RPMI8226 (cell line): ENCODE measurements at places on chromosomes 2 and 18.

DNA sequence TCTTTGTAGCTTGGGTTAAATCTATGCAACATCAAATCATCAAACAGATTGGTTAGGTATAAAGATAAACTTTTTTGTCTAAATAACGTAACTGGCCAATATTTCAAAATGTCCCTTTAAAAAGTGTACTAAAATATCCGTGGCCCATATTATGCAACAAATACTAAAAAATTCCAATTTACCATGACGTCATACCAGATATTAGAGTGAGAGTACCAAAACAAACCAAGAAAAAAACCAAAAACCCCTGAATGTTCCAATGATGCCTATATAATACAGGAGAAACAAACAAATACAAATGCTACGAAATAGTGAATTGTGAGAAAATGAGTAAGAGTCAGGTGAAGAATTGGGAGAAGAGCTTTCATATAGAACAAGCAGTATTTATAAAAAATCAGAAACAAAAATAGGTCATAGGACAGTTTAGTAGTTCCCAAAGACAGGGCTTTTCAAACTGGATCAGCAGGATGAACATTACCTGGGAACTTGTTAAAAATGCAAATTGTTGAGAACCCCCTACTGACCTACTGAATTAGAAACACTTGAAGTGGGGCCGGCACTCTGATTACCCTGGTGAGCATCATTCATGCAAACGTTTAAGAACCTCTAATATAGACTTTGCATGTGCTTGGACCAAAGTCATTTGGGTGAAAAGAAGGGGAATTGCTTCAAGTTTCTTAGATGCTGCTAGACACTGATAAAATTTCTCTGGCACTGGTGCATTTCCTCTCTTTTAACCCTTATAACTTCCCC, 753.7 kb downstream of the DSC3 start:
- no peak for DNase-seq

- DNase-seq = no peak
These were observed 85.3 kb upstream of the ACVR2A start for GRCh38 chr2:147759536-147759935.

DNA sequence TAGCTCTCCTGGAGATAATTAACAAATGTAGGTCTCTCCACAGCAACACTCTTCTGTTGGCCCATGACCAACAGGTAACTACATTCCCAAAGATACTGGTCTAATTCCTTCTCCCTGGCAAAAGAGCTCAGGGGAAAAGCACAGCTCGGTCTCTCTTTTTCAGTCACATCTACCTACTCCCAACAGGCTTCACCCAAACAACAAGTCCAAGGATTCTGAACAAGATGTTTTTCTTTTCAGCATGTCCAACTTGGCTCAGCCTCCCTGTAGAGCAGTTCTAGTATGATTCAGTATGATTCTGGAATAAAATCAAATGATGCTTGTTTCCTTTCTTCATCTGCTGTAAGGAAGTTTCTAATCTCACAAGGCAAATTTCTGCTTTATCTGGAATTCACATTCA, 1704.8 kb upstream of the PIK3C3 start:
- no peak for DNase-seq

- DNase-seq = no peak
These were observed 89.9 kb downstream of the MTA3 start for GRCh38 chr2:42658306-42658705.

DNA sequence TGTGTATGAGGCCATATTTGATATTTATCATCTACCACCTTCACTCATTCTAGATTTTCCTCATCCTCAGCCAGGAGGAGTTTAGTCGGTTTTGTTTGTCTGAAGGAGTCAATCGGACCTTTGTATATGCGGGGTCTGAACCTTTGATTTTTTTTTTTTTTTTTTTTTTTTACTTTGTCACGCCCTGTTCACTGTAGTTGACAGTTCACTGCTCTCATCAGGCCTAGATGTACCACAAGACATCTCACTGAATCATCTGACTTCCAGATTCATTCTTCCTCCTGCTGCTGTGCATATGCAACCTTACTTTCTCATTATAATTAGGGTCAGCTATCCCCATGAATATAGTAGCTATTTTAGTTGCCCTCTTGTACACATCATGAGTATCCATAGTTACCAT, 133.2 kb downstream of the ARHGAP15 start:
- DNase-seq = no peak

- DNase-seq = no peak
These were observed 32.3 kb downstream of the ITSN2 start for GRCh38 chr2:24328010-24328409.

- no peak for DNase-seq
These were observed 31.1 kb upstream of the PPP3R1 start for GRCh38 chr2:68283419-68283812.

DNA sequence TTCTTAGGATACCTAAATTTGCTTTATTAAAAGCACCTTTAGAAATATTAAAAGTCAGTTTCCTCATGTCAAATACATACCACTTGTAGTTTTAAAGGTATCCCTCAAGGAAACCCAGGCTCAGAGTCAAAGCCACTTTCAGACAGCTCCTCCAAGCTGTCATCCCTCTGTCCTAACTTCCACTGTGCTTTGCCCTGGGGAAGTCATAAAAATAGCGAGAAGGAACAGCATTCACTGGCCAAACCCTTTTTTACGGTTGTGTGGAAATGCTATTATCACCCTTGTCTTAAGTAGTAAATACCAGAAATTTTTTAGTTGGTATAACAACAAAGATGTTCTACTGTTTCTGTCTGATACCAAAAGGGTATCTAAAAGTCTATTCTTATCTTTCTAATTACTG, 680.5 kb downstream of the ZEB2 start:
- DNase-seq = no peak

- DNase-seq = no peak
These were observed 861 bp upstream of the KLHL23 start for GRCh38 chr2:169732583-169733358.

- no peak for DNase-seq
These were observed 282.9 kb downstream of the GPD2 start for GRCh38 chr2:156719036-156719435.

DNA sequence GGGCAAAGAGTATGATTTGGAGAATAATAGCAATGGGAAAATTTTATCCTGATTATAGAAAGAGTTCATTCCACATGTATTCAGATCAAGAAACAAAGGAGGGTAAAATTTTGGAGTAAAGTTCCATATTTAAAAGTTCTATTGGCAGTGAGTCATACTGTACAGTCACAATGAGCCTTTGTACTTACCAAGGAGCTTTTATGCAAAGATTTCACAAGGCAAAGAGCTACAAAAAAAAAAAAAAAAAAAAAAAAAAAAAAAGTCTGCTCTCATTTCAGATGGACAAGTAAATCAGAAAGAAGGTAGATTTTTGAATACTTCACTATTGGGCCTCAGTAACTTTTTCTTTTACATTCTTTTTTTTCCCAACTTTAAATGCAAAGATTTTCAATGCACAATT, 1802.2 kb upstream of the PIK3C3 start:
- no peak for DNase-seq

- peak; percentile 50 for DNase-seq
These were observed 590 bp downstream of the IFIH1 start for GRCh38 chr2:162317861-162318327.

DNA sequence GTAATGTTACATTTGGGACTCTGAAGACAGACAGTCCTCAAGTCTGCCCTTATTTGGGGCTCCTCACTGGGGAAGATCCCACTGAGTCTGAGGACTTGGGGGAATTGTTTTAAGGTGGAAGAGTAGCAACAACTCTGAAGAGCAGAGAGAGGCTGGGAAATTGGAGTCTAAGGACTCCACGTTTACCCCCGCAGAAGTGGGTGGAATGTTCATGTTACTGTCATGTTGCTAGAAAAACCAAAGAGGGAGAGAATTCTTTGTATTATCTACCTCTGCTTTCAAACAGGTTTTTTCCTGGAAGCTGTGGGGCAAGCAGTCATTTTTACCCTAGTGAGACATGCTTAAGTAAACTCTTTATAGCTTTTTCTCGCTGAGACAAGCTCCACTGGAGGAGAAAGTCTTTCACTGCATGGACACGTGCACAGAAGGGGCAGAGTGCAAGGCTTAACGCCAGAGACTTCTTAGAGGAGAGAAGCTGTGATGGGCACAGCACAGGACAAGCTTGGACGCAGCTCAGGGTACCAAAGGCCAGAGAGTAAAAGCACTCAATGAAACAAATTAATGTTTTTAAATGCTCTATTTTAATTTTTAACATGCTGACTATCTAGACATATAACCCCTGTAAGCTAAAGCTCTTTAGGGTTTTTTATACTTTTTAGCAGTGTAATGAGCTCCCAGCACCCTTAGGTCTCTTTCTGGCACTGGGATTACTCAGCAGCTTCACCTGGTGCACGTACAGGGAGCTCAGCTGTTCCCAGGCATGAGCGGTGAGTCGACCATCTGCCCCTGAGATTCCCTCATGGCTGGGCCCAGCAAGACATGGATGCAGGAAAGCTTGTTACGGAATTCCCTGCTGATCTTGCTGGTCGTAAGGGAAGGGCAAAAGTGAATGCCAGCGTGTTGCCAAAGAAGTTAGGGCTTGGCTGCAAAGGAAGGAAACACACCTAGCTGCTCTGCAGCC, 54.5 kb upstream of the BIN1 start:
- DNase-seq = no peak

DNA sequence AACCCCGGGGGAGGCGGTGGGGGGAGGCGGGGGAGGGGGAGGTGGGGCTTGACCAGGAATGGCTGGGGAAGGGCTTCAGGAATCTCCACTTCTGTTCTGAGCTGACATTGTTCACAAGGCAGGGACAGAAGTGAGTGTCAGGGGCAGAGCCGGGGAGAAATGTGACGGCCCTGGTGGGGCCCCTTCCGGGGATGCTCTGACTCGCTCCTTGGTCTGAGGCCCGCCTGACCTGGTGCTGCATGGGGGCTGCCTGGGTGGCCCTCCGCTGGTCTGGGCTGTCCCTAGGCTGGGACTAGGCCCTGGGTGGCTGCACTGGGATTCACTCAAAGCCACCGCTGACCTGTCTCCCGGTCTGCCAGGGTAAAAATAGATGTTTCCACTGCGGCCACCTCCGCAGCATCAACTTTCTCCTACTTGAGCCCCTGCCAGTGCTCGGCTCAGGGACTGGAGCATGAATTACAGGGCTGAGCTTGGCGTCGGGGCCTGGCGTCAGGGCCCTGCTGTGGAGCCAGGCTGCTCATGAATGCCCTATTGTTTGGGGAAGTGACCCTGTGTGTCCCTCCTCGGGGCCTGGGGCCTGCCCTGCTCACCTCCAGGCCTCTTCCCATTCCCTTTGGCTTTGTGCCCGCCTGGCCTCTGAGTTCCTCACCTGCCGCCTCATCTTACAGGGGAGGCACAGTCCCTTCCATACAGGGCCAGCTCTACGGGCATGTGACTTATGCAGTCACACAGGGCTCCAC, 247.5 kb downstream of the DYSF start:
- DNase-seq = no peak

DNA sequence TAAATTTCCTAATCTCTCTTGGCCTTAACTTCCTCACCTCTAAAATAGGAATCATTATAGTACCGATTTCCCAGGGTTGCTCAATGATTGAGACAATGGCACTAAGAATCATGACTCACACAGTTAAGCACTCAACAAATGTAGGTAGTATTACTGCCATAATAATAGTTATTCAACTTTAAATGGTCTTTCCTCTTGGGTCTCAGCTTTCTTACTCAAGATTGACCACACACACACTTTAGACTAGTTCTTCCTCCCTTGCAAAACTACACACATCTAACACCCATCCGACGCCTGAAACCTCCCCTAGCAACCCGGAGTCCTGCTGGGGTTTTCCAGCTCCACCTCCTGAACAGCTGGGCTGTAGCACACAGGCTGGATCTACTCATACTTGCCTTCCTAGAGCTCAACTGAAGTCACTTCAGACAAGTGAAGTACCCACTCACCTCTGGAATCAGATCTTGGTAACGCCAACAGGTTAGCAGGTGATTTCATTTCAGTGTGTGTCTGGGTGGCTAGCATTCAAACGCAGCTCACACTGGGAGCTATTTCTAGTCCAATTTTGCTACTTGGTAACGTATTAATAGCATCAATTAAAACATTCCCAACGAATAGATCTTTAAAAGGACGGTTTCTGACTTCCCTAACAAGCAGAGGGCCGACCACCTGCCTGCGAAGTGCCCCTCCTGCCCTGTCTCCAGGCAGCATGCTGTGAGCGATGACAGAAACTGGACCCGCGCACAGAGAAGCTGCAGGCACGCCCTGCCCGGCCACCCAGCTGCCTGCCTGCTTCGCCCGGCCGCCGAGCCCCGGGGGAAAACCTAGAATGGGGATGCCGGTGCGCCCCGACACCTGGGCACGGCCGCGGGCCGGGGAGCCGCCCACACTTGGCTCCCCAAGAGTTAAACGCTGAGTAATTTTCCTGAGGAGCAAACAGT, 1.1 kb downstream of the UXS1 start:
- peak; percentile 54 for DNase-seq

GRCh38 chr2:134158295-134158694, 95.6 kb upstream of the MGAT5 start:
- no peak for DNase-seq

DNA sequence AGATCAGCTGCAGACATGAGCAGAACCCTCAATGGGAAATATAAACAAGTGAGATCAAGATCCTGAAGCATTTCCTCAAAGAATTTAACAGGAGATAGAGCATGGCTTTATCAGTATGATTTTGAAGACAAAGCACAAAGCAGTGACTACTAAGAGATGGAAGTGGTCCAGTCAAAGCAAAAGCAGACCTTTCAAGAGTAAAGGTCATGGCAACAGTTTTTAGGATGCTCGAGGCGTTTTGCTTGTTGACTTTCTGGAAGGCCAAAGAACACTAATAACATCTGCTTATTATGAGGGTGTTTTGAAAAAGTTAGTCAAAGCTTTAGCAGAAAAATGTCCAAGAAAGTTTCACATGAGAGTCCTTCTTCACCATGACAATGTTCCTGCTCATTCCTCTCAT, 128.5 kb downstream of the KCNE4 start:
- DNase-seq = no peak

GRCh38 chr18:32835951-32836350, 63.1 kb upstream of the KLHL14 start:
- DNase-seq = no peak

DNA sequence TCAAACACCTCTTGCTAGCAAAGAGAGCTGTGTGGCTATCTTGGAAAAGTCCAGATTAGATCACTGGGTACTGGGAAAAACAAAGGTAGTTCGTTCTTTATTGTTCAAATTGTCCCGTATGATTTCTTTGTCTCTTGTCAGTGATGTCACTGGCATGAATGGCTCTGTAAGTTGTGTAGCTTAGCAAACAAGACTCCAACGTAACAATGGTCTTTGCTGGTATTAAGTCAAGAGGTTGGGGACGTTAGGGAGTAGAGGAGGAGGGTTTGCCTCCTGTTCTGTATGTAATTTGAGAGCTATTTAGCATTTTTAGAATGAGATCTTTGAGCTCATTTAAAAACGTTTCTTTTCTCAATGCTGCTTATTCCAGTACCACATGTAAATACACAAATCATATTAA, 216.5 kb upstream of the SP5 start:
- DNase-seq = no peak

DNA sequence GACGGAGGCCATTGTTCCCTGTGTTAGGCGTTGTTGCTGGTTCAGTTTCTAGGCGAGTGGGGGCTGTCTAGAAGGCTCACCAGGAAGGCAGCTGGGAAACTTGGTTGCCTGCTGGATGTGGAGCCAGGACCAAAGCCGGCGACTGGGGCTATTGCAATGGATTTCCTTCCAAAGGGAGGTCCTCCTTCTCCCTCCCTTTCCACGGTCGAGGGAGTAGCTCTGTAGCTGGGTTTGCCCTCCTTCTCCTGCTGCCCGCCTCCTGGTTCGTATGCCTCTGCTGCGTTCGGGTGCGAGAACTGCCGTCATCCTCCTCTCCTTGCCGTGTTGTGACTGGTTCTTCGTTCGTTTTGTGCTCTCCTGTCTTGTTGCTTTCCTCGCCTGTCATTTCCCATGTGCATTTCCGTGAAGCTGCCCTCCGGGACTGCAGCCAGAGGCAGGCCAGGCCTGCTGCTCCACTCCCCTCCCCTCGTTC, 203.4 kb downstream of the NEDD4L start:
- no peak for DNase-seq

GRCh38 chr2:109222825-109223471, 93.9 kb downstream of the SH3RF3 start:
- DNase-seq = no peak
